ENCODE measurements at places on chromosomes 4 and X. TPM values are rescaled to one million over a fixed set of nuclear protein-coding genes. Genes with fewer than 3 reads are reported as not detected.

DNA sequence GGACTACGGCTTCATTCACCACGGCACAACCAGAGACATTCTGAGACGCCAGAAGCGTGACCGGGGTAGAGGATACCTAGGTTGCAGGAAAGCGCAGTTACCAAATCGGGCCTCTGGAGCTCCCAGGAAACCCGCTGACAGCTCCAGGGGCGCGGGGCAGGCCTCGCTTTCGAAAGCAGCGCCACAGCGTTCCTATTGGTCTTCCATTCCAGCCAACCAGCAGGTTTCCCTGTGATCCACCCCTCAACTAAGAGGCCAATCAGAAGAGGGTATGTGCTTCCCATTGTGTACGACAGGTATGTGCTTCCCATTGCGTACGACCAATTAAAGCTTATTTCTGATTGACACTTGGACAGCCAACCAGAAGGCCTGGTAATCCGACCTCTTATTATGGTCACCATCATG lies 14.9 kb downstream of the SNX12 start:
- peak overlapping the region; percentile 31 for H3K27ac ChIP-seq
- H3K4me3 ChIP-seq, result peak overlapping the region; percentile 65
- DNase-seq, result peak; percentile 22

- H3K27ac ChIP-seq, result no peak overlapping the region
- DNase-seq, result no peak
- no peaks in the 10 kb centered on the region for H3K4me1 ChIP-seq
- peaks cover 16% of the 10 kb centered on the region for H3K27me3 ChIP-seq
Observed at GRCh38 chr4:157075401-157075800, 549 bp upstream of the GLRB start.

DNA sequence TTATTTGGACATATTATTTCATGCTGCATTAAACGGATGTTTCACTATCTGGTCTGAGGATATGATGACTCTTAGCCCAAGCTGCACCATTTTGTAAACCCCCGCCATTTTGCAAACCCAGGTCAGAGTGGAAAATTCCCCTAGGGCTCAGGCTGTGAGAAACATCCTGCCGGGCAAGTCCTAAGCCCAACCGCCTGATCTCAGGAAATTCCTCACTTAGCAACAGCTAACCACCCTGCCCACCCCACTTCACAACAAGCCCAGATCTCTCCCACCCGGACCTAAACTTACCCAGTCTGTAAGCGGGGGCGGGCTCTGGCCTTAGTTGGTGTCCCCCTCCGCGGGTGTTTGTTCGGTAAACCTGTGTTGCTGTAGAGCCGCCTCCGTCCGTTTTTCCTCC lies 2747.1 kb downstream of the PCDH7 start:
- H3K36me3 ChIP-seq, result no peaks in the 10 kb centered on the region
- H3K27ac ChIP-seq, result no peak overlapping the region
- H3K4me1 ChIP-seq, result no peaks in the 10 kb centered on the region
- H3K4me3 ChIP-seq, result no peak overlapping the region
- H3K27me3 ChIP-seq, result no peaks in the 10 kb centered on the region

DNA sequence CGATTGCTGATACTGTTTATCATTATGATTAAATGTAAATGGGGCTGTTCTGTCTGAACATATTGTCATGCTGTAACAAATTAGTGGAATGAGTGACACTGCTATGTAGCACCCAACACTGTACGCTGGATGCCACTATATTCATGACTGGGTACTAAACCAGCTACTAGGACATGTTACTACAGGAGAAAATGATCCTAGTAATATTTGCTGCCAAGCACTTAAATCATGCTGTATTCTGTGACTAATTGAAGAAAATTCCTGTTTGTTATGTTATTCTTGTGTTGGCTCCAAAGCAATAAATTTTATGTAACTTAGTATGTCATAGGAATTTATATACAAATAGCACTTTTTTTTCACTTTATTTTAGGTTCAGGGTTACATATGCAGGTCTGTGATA lies 804.2 kb downstream of the CENPC start:
- H3K36me3 ChIP-seq, result no peaks in the 10 kb centered on the region
- no peak overlapping the region for H3K27ac ChIP-seq
- no peaks in the 10 kb centered on the region for H3K27me3 ChIP-seq
- no peak for DNase-seq
- no peak overlapping the region for H3K4me3 ChIP-seq

DNA sequence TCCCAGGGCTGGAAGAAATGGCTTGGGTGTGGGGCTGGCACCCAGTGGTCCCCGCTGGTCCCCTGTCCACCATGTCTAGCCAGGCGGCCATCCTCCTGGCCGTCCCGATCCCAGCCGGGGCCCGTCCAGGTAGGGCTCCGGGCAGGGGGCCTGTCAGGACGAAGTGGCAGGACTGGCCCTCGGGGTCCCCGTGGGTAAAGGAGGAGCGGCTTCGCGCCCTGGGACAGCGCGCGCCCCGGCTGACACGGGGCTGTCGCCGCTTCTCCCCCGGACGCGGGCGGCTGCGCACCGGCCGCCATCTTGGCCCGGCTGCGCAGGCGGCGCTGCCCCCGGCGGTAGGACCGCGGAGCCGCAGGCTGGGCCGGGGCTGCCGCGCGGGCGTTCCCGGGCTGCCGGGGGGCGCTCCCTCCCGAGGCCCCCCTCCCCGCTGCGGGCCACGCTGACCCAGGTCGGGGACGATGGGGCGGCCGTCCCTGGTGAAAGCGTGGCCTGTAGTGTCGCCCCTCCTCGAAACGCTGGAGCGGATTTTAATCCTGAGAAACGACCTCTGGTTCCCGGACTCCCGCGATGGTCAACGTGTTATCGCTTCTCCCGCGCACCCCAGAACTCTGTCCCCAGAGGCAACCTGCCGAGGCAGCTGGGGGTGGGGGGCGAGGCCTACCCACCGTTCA lies 60.4 kb upstream of the BCOR start:
- H3K27me3 ChIP-seq, result no peaks in the 10 kb centered on the region
- peak overlapping the region; percentile 79 for H3K27ac ChIP-seq
- H3K4me3 ChIP-seq, result peak overlapping the region; percentile 72
- H3K4me1 ChIP-seq, result peaks cover 22% of the 10 kb centered on the region
- no peaks in the 10 kb centered on the region for H3K36me3 ChIP-seq
- no peak for DNase-seq

- no peak overlapping the region for H3K4me3 ChIP-seq
- H3K27ac ChIP-seq, result no peak overlapping the region
- DNase-seq, result no peak
- no peaks in the 10 kb centered on the region for H3K36me3 ChIP-seq
Observed at GRCh38 chr4:141860974-141861373, 224.6 kb downstream of the IL15 start.

DNA sequence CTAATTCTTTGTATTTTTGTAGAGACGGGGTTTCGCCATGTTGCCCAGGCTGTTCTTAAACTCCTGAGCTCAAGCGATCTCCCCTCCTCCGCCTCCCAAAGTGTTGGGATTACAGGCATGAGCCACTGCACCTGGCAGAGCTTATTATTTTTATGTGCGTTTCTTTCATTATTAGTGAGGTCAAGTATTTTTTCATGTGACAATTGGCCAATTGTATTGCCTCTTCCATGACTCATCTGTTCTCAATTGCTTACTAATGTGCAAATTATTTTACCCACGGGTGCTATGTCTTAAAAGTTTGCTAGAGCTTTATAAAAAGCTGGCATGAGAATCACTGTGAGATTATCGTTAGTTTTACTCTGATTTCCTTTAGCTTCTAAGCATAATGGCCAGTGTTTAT lies 13.0 kb upstream of the ARX start:
- peaks cover 26% of the 10 kb centered on the region for H3K27me3 ChIP-seq
- H3K4me1 ChIP-seq, result no peaks in the 10 kb centered on the region
- DNase-seq, result no peak
- H3K27ac ChIP-seq, result no peak overlapping the region
- H3K4me3 ChIP-seq, result no peak overlapping the region

DNA sequence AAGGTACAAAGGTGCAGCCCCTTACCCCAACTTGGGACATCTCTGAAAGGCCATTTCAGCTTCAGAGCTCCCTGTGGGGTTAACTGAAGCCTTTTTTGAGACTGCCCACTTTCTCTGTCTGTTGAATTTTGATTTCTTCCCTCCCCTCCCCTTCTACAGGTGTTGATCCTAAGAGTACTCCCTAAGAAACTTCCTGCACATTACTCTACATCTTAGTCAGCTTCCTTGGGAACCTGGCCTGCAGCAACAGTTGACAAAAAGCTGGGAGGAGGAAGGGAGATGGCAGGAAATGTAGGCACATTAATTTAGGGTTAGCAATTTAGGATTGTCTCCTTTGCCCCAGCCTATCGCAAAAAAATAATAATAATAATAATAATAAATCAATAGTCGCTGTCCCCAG lies 1.2 kb upstream of the IDS start:
- no peak overlapping the region for H3K4me3 ChIP-seq
- H3K4me1 ChIP-seq, result peaks cover 42% of the 10 kb centered on the region
- H3K27ac ChIP-seq, result peak overlapping the region; percentile 86
- H3K27me3 ChIP-seq, result peaks cover 4% of the 10 kb centered on the region

- peaks cover 17% of the 10 kb centered on the region for H3K4me1 ChIP-seq
- peaks cover 19% of the 10 kb centered on the region for H3K36me3 ChIP-seq
- no peaks in the 10 kb centered on the region for H3K27me3 ChIP-seq
- no peak overlapping the region for H3K4me3 ChIP-seq
- no peak overlapping the region for H3K27ac ChIP-seq
Observed at GRCh38 chr4:37946503-37947179, 13.6 kb upstream of the PTTG2 start.

GRCh38 chr4:8199594-8200301 lies 658 bp downstream of the SH3TC1 start:
- no peaks in the 10 kb centered on the region for H3K36me3 ChIP-seq
- peak overlapping the region; percentile 77 for H3K4me3 ChIP-seq
- no peaks in the 10 kb centered on the region for H3K27me3 ChIP-seq
- H3K4me1 ChIP-seq, result peaks cover 39% of the 10 kb centered on the region

GRCh38 chr4:7719354-7720174 lies 220.1 kb downstream of the AFAP1 start:
- H3K4me3 ChIP-seq, result no peak overlapping the region
- no peaks in the 10 kb centered on the region for H3K4me1 ChIP-seq
- H3K36me3 ChIP-seq, result no peaks in the 10 kb centered on the region
- no peak overlapping the region for H3K27ac ChIP-seq

DNA sequence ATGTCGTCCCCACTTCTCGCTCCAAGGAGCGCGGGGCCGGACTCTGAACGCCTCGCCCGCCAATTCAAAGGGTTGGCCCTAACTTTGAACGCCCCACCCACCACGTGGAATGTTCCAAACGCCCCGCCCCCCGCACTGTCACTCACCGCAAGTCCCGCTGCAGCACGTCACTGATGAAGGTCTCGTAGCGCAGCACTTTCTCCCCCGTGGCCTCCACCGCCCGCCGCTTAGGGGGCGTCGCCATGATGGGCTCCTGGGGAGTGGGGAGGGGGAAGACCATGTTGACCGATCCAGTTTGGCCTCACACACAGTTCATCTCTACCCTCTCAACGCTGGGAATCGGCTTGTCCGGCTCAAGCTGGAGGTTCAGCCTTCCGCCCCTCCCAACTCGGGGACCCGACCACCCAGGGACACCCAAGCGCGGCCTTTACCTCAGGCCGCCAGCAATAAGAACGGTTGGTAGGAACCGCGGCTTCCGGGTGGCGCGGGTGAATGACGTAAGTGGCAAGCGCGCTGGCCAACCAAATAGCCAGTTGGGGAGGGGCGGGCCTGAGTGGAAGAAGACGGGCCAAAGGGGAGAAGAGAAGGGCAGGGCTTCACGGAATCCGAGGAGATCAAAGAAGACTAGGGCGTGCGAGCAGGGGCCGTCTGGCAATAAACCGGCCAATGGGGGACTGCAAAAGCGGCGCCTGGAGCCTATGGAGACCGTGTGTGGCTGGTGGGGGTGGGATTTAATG lies at the start of gene UXT:
UXT (minus strand) TSS at position 497 of the 737 bp plus-strand sequence; CDS start at position 244, 253 bp downstream.
- peak within 1 kb of the TSS; percentile 86 for H3K4me3 ChIP-seq
- peaks cover 38% of the 10 kb centered on the region for H3K4me1 ChIP-seq
- DNase-seq, result peak; percentile 94
- peak within 1 kb of the TSS; percentile 99 for H3K27ac ChIP-seq
- no peaks in the 10 kb centered on the region for H3K27me3 ChIP-seq

DNA sequence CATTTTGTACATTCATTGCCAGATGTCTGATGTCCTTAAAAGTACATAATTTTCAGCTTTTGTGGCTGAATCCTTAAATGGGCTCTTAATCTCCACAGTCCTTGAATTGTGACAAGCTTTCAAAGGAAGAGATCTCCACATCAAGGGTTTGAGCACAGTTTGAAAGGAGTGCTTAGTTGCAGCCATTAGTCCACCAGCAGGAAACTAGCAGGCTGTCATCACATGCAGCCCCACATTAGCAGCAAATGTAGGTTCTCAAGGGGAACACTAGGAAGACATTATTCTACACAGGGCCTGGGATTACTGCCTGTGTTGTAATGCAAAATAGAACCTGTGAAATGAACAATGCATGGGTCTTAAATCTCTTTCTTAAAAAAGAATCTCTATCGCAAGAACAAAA lies 173.2 kb downstream of the CBLL2 start:
- H3K27ac ChIP-seq, result no peak overlapping the region
- H3K4me3 ChIP-seq, result no peak overlapping the region
- no peaks in the 10 kb centered on the region for H3K4me1 ChIP-seq
- no peaks in the 10 kb centered on the region for H3K36me3 ChIP-seq

DNA sequence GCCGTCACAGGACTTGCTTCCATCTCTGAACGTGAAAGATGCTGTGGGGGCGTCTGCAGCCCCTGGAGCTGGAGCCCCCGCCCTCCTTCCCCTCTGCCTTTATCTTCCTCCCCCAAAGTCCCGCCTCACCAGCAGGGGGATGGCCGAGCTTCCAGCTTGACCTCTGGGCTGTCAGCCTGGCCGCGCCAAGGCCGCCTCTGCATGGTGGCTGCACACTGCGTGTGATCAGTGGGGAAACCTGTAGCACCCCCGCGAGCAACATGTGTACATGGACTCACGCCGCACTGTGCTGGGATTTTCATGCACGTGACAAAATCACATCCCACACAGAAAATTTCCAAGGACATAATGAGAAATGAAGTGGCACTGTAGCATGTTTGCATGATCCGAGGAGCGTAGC lies 26.5 kb upstream of the PSAPL1 start:
- H3K27me3 ChIP-seq, result no peaks in the 10 kb centered on the region
- no peak overlapping the region for H3K4me3 ChIP-seq
- DNase-seq, result no peak
- no peak overlapping the region for H3K27ac ChIP-seq
- no peaks in the 10 kb centered on the region for H3K4me1 ChIP-seq

DNA sequence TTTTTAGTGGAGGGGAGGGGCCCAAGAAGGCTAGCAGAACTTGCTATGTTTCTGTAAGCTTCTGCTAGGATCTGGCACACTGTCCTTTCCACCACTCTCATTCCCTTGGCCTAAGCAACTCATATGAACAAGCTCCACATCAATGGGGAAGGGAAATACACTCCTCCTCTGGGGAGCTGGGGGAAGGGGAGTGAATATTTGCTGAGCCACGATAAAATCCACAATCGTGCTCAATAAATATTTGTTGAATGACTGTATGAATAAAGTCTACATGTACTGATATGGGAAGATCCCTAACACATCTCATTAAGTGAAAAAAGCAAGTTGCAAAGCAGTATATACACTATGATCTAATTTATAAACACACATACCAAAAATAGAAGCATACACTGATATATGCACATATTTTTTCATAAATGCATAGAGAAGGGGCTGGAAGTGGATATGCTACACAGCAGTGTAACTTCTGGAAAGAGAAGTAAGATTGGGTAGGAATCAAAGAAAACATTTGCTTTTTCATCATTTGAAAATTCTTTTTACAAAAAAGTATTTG lies 95.8 kb upstream of the EFHC2 start:
- H3K4me1 ChIP-seq, result no peaks in the 10 kb centered on the region
- no peak overlapping the region for H3K27ac ChIP-seq

The PCDH7 gene
- not detected for total RNA-seq

The TCEAL2 gene
- total RNA-seq, result not detected

The C4orf54 gene
- not detected for total RNA-seq

The MPP1 gene
- 45.0 TPM for total RNA-seq

The TAPT1 gene
- total RNA-seq, result 49.6 TPM

The AMER1 gene
- 4.2 TPM for total RNA-seq

The MCTS1 gene
- 59.0 TPM for total RNA-seq

The MAML3 gene
- 2.2 TPM for total RNA-seq
